ENCODE measurements at places on chromosomes 7 and 10.

- no peak for DNase-seq
Measured at GRCh38 chr7:115827305-115828045, 203.1 kb downstream of the TFEC start.

- DNase-seq, result no peak
Measured at GRCh38 chr7:99451936-99452335, 13.2 kb downstream of the CPSF4 start.

GRCh38 chr7:118061386-118061785 is 122.6 kb upstream of the LSM8 start:
- no peak for DNase-seq

DNA sequence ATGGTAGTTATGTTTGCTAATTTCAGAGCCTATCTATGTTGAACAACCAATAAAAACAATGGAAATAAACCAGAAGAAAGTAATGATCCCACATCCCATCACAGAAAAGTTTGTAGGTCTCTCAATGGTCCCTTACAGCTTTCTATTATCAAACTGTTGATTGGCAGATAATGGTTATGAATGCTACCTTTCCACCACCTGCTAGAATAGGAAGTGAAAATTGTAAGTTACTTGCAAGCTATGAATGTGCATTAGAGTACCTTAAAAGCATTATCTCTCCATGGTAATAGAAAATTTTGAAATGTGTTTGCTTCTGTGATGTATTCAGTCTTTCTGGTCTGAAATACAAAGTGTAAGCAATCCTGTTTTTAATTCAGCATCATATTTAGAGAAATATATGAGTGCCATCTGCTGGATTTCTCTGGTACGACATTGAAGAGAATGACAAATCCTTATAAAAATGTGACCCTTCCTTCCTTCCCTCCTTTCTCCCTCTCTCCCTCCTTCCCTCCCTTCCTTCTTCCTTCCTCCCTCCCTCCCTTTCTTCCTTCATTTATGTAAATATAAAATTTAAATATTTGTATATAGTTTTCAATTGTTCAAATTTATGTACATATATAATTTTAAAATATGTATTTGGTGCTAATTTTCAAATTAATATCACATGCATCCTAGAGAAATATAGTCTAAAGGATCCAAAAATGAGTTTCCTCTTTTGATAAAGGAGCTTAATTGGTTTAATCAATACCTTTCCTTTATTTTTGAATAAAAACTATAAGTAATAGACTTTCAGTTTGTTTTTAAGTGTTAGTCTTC is 41.4 kb upstream of the PNLIPRP3 start:
- DNase-seq, result peak; percentile 7

DNA sequence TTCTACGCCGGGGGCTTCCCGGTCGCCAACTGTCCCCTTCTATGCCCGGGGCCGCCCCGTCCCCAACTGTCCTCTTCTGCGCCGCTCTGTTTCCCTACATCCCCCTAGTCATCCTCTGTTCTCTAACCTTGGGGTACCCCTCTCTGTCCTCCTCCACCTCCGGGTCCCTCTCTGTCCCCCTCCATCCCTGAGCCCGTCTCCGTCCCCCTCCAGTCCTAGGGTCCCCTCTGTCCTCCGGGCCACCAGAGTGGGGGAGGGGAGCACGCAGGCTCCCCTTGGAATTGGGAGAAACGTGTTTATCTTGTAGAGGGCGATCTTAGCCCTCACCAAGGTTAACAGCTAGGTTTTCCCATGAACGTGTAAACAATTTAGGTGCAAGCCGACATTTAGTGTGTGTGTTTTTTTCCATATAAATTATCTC is 852 bp upstream of the KLF6 start:
- DNase-seq, result peak; percentile 50

- DNase-seq, result no peak
Measured at GRCh38 chr10:112952282-112953173, 2.5 kb downstream of the TCF7L2 start.

DNA sequence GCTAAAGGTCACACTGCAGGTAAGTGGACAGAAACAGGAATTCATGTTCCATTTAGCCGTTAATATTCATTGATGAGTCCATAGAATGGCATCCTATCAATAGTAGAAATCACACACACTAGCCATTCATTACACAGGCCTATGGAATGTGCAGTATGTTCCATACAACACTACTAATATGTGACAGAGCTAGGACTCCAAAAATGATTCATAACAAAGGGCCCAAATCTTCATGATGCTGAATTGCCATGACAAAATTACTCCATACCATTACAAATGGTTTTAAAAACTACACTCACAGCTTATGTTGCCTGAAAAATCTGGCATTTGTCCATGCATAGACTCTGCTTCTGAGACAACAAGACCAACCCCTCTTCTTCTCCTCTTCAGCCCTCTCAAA is 549.1 kb downstream of the XPNPEP1 start:
- DNase-seq, result no peak

GRCh38 chr7:134029-134428 is 58.3 kb upstream of the FAM20C start:
- DNase-seq, result no peak

DNA sequence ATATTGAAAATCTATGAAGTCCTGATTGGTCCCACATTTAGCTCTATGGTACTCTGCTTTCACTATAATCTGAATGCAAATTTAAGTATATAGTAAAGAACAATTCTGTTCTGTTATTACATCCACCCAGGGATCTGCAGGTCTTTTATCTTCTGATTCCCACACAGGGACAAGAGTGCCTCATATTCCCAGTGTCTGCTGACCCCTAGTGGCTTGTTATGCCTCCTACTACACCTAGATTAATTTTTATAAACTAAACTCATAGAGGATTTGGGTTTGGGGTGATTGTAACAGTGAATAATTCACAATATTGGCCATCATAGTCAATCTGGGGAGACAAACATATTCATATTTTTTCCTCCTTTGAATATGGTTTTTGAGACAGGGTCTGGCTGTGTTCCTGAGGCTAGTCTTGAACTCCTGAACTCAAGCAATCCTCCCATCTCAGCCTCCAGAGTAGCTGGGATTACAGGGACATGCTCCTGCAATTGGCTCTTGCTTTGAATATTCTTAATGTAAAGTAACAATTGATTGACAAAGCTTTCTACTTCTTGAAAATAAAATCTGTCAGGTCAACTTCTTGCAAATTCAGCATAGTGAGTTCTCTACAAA is 282.1 kb downstream of the KCND2 start:
- DNase-seq, result no peak

GRCh38 chr10:125265579-125265955 is 105.2 kb upstream of the CTBP2 start:
- no peak for DNase-seq

Data from stimulated activated CD4-positive, alpha-beta T cell treated with anti-CD3 and anti-CD28 coated beads, Interleukin-2, amount 100 ng/mL, for 48 hours (primary cell).